ENCODE measurements at places on chromosomes 12 and 14.

DNA sequence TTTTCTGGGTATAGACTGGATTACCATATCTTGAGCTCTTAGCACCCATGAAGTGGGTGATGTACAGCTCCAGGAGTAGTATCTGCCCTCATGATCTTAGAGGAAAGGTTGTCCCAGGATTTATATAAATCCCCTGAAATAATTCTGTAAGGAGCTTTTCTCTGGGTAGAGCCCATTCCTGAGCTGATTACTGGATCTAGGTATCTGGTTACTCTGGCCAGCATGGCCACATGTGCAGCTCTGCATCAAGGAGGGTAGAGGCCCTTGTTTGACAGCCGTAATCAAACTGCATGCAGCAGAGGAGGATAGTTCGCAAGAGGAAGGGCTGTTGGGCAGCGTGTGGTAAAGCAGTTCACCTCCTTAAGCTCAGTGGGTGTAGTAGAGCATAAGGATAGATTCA is 8.5 kb downstream of the COX14 start:
- DNase-seq = no peak

GRCh38 chr14:64549016-64549415 is 745 bp upstream of the PPP1R36 start:
- DNase-seq = no peak

- peak; percentile 4 for DNase-seq
Measured at GRCh38 chr12:129381715-129382114, 522.1 kb downstream of the TMEM132D start.

GRCh38 chr14:68979722-68980451 is 785 bp upstream of the ACTN1 start:
- no peak for DNase-seq

DNA sequence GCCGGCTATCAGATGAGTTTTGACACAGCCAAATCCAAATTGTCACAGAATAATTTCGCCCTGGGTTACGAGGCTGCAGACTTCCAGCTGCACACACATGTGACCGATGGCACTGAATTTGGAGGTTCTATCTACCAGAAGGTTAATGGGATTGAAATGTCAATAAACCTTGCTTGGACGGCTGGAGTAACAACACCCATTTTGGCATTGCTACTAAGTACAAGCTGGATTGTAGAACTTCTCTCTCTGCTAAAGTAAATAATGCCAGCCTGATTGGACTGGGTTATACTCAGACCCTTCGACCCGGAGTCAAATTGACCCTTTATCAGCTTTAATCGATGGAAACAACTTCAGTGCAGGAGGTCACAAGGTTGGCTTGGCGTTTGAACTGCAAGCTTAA is 100.2 kb upstream of the EVL start:
- no peak for DNase-seq

GRCh38 chr14:77883131-77883846 is 83.4 kb downstream of the ADCK1 start:
- no peak for DNase-seq

- DNase-seq = no peak
Measured at GRCh38 chr14:100762089-100762515, 35.4 kb downstream of the DLK1 start.

DNA sequence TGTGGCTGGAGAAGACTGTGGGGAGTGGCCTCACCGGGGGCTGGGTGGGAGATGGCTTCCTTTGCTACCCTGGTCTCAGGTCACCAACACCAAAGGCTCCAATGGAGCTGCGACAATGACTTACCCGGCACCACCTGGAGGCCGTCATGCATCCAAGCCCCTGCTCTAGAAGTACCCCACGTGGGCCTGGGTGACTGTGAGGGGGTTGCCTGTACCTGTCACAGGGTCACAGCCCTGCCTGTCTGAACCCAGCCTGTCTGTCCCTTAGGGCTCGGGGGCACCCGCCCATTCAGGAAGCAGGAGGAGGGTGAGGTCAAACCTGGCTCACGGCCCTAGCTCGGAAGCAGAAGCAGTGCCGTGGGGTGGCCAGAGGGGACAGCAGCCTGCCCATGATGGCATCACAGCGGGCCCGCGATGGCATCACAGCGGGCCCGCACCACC is 18.9 kb downstream of the ABCB9 start:
- DNase-seq = no peak

- no peak for DNase-seq
Measured at GRCh38 chr14:66043921-66044320, 442.2 kb upstream of the CCDC196 start.

- DNase-seq = no peak
Measured at GRCh38 chr12:92029136-92029535, 116.5 kb downstream of the BTG1 start.

- peak; percentile 27 for DNase-seq
Measured at GRCh38 chr14:86961106-86961716, 1031.8 kb downstream of the GALC start.

GRCh38 chr14:101687756-101688546 is 73.6 kb upstream of the PPP2R5C start:
- DNase-seq = no peak

- DNase-seq = no peak
Measured at GRCh38 chr14:64147126-64147790, 146.9 kb downstream of the ESR2 start.

- no peak for DNase-seq
Measured at GRCh38 chr12:30573145-30573544, 122.5 kb downstream of the IPO8 start.

DNA sequence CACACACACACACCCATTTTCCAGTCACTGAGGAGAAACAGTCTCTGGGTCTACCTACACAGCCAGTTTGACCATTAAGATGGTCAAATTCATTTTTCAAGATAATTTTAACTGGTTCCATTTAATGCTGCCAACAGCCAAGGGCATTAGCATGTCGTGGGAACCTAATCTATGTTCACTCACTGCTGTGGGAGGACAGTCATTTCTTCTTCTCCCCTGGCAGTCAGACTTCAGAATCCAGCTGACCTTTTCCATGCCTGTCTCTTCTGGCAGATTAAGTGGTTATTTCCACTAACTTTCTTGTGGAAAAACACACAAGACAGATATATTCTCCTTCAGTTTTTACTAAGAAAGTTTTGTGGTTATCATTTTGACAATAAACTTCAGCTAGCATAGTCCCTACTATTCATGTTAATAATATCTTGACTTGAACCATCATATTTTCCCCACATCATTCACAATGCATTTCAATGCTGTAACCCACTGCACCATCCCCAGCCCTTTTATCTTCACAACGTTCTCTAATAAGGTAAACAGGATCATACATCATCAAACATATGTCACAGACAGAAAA is 82.2 kb downstream of the DAD1 start:
- no peak for DNase-seq

- no peak for DNase-seq
Measured at GRCh38 chr12:75848431-75848925, 183.1 kb downstream of the PHLDA1 start.

DNA sequence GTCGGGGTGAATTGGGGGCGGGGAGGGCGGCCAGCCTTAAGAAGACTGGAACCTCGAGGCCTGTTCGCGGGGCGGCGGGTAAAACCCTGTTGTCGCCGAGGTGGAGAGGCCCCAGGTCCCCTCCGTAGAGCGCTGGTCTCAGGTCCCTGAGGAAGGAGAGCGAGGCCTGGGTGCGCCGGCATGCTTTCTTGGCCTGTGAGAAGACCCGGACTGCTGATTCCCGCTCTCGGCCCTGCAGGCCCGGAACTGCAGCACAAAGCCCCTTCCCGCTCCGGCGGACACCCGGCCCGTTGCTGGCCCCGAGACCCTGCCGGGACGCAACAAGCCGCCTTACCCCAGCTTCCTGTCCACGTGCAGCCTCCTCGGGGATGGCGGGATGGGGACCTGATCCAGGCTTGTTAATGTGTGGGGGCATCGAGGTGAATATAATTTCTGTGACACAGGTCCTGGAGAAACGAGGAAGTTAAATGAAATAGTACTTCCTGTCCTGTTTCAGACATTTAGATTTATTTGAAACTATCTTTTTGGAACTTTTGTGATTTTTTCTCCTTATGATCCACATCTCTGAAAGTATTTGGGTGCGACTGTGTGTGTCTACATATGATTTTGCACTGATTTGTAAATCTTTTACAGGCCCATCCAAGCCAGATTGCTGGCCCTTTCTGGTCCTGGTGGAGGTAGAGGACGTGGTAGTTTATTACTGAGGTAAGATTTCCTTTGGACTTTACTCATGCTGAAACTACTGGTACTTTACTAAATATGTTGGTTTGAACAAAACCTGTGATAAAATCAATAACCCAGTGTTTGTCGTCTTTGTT is 600 bp downstream of the PNN start:
- DNase-seq = no peak

- no peak for DNase-seq
Measured at GRCh38 chr12:26226122-26226521, 30.7 kb downstream of the SSPN start.

DNA sequence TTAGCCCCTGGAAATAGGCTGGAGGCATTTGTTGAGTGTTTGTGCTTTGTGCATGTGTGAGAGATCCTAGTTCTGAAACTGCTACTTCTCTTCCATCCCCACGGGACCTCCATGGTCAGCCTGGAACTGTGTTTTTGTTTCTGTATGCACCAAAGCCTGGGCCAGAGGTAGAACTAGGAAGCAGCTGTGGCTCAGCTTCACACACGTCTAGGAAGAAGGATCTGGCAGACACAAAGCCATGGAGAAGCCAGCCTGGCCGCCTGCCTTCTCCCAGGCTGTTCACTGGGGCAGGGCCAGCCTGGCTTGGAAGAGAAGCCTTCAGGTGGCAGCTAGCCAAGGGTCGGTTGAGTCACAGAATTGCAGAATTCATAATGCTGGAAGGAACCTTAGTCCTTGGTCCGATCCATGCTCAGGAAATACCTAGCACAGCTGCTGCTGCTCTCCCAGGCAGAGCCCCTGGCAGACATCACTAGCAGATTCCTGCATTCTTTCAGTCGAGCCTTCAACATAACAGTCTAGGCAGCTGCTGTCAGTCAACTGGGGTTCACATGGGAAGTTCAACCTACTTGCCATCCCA is 27.0 kb downstream of the RIN3 start:
- no peak for DNase-seq

DNA sequence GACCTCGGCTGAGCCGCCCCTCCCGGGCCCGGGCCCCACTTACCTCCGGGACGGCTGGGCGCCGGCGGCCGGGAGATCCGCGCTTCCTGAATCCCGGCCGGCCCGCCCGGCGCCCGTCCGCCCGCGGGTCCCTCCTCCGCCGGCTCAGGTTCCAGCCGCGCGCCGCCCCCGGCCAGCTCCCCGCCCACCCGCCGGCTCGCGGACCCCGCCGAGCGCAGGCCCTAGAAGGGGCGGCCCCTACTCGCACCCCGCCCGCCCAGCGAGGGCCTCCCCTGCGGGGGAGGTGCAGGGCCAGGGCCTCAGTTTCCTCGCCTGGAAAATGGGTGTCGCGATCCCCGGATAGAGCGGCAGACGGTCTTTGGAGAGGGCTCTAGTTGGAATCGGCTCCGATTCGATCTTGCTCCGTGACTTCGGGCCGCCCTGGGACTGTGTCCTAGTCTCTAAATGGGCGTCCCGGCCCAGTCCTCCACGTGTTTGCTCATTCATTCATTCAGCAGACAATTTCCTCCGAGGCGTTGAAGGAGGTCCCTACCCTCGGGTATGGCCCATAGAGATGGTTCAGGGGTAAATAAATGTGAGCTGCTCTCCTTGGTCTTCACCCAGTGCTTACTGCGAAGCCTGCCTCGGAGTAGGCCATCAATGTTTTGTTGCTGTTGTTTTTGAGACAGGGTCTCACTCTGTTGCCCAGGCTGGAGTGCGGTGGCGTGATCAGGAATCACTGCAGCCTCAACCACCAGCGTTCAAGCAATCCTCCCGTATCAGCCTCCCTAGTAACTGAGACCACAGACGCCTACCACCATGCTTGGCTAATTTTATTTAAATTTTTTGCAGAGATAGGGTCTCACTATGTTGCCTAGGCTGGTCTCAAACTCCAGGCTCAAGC is at the start of gene TRPV4:
TSS of gene TRPV4 (minus strand) at position 92 of the 883 bp plus-strand sequence. CDS start 18,602 bp downstream, outside the sequence.
- no peak for DNase-seq

DNA sequence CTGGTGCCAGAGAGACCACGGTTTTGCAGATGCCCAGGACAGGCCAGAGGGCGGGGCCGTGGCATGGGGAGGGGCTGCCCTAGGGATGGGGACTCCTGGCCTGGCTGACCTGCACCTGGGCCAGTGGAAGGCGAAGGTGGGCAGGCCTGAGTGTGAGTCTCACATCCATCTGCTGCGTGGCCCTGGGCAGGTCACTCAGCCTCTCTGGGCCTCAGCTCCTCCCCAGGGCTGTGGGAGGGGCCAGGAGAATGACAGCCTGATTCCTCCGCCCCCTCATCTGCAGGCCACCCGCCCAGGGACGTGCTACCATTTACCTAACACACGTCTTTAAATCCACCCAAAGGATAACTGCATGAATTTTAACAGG is 90.9 kb downstream of the GALNT9 start:
- no peak for DNase-seq

DNA sequence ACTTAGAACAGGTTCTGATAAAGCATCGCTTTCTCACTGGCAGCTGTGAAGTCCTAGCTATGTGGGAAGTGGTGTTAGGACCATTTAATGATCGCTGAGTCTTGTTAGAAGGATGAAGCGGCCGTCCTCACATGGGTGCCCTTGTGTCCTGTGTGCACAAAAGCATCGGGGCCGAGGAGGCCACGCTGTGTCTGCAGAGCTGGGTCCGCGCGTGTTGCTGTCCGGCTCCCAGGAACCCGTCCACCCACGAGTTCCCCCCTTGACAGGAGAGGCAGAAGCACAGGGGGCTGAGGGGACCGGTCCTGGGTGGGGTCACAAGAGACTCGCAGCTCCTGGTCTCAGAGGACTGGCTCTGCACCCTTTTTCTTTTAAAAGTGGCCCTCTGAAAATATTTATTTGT is 90.4 kb downstream of the ADGRD1 start:
- no peak for DNase-seq

- DNase-seq = peak; percentile 31
Measured at GRCh38 chr12:103901518-103902173, 28.6 kb upstream of the HSP90B1 start.

- DNase-seq = no peak
Measured at GRCh38 chr12:101013993-101014392, 196.0 kb downstream of the SLC5A8 start.

DNA sequence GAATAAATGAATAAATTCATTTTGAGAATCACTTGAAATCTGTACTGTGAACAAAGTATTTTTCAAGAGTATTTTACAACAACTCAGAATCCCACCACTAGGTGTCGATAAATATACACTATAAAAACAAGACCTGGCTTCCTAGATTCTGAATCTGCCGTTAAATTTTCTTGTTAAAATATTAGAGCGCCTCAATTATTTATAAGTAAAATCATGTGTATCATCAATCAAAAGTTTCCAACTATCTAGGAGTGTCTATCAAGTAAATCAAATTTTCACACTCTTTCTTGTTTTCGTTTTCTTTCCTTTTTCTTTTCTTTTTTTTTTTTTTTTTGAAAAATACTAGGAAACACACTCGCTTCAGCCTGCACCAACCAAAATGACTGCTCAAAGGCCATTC is 179.2 kb upstream of the DCN start:
- DNase-seq = peak; percentile 35

GRCh38 chr12:48903363-48903981 is 21.8 kb downstream of the FKBP11 start:
- no peak for DNase-seq
